H4 (cell line): ENCODE measurements at places on chromosomes 7 and 10. TPM values are rescaled to one million over a fixed set of nuclear protein-coding genes. Genes with fewer than 3 reads are reported as not detected.

The NPC1L1 gene
- 0.10 TPM in 1 of 2 replicates, not detected in the other for total RNA-seq

The SGCE gene
- total RNA-seq: 114 and 120 TPM in 2 replicates

The EBF3 gene
- total RNA-seq: 0.33 TPM in 2 replicates

The DENND11 gene
- total RNA-seq: 6.1 and 7.8 TPM in 2 replicates

The PRLHR gene
- not detected in 2 replicates for total RNA-seq

The MUC3A gene
- not detected in 2 replicates for total RNA-seq
